Suprapubic skin (tissue), 4 donors: ENCODE measurements at places on chromosomes 6 and 20. TPM values are rescaled to one million over a fixed set of nuclear protein-coding genes. Genes with fewer than 3 reads are reported as not detected.

DNA sequence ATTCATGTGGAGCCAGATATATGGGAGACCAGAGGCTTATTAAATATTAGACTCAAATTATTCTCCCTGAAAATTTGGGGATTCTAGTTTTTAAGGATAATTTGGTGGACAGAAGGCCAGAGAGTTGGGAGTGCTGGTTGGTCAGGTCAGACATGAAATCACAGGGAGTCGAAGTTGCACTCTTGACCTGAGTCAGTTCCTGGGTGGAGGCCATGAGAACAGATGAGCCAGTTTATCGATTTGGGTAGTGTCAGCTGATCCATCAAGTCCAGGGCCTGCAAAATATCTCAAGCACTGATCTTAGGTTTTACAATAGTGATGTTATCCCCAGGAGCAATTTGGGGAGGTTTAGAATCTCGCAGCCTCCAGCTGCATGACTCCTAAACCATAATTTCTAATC is 563.5 kb upstream of the NRSN1 start:
- DNase-seq = no peak

Gene RFX6
- total RNA-seq = not detected

DNA sequence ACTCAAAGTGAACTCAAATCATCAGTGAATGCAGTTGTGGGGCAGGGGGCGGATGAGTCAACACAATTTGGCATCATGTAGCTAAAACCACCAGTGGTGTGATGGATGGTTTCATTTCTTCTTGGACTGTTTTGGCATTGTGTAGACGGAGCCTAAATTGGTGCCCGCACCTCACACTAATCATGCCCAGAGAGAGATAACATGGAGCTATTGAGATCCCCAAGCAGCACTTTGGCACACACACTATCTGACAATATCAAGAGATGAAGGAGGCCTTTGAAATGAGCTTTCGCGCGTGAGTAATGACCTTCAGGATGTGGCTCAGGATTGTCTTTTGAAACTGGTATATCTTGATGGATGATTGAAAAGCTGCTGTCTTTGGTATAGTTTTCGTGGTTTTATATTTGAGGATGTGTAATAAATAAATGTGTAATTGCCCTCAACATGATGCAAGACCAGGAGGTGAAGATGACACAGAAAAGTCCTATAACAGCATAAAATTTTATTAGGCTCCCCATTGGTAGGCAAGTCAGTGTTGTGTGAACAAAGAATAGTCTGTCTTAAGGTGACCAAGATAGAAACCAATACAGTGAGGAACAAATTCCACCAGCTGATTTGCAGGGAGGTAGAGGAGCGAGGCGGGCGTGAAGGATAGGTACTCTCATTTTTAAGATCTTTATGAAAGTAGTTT is 174.2 kb downstream of the TSHZ2 start:
- no peak for DNase-seq

Gene SH3BGRL2
- total RNA-seq = 67.1 TPM

Gene PRRC2A
- 100 TPM for total RNA-seq

Gene TFAP2B
- 4.3 TPM for total RNA-seq

Gene NRN1
- 16.1 TPM for total RNA-seq

Gene RNF144B
- 38.9 TPM for total RNA-seq
